ENCODE measurements at places on chromosomes 3 and 15. TPM values are rescaled to one million over a fixed set of nuclear protein-coding genes. Genes with fewer than 3 reads are reported as not detected.

The COLQ gene
- polyA plus RNA-seq: 1.9 TPM

The NR2E3 gene
- polyA plus RNA-seq: 0.25 TPM

The COL7A1 gene
- 123 TPM for polyA plus RNA-seq

The CILP gene
- 0.76 TPM for polyA plus RNA-seq

The CCR3 gene
- 0.05 TPM for polyA plus RNA-seq

The CPNE9 gene
- 0.10 TPM for polyA plus RNA-seq

The OTOL1 gene
- polyA plus RNA-seq: not detected

The EPHB3 gene
- 25.1 TPM for polyA plus RNA-seq

The SLC38A3 gene
- 0.93 TPM for polyA plus RNA-seq

The CA12 gene
- polyA plus RNA-seq: 22.8 TPM

The TRPM1 gene
- not detected for polyA plus RNA-seq

The CEMIP gene
- polyA plus RNA-seq: not detected

The RNF111 gene
- polyA plus RNA-seq: 7.2 TPM

The CAV3 gene
- 0.08 TPM for polyA plus RNA-seq

The SLC28A1 gene
- polyA plus RNA-seq: not detected

The OR5H1 gene
- not detected for polyA plus RNA-seq

The UROC1 gene
- polyA plus RNA-seq: not detected

The GRK7 gene
- 0.05 TPM for polyA plus RNA-seq
